ENCODE measurements at places on chromosomes 11 and 22.

GRCh38 chr22:17133137-17133536 is 12.0 kb upstream of the TMEM121B start:
- DNase-seq, result no peak

GRCh38 chr11:83728281-83728680 is 442.1 kb upstream of the CCDC90B start:
- DNase-seq, result no peak

- peak; percentile 14 for DNase-seq
These were observed 97.1 kb upstream of the SYT13 start for GRCh38 chr11:45383224-45383623.

GRCh38 chr11:65114538-65115171 is 2.8 kb downstream of the ZNHIT2 start:
- DNase-seq, result no peak

GRCh38 chr22:29477723-29478318 is 2.2 kb upstream of the NEFH start:
- DNase-seq, result no peak
